Frontal cortex (tissue), 4 donors: ENCODE measurements at places on chromosomes 16 and 17. TPM values are rescaled to one million over a fixed set of nuclear protein-coding genes. Genes with fewer than 3 reads are reported as not detected.

Gene WWP2
- total RNA-seq = 25.7 TPM

Gene KRT31
- 1.2 TPM for total RNA-seq

DNA sequence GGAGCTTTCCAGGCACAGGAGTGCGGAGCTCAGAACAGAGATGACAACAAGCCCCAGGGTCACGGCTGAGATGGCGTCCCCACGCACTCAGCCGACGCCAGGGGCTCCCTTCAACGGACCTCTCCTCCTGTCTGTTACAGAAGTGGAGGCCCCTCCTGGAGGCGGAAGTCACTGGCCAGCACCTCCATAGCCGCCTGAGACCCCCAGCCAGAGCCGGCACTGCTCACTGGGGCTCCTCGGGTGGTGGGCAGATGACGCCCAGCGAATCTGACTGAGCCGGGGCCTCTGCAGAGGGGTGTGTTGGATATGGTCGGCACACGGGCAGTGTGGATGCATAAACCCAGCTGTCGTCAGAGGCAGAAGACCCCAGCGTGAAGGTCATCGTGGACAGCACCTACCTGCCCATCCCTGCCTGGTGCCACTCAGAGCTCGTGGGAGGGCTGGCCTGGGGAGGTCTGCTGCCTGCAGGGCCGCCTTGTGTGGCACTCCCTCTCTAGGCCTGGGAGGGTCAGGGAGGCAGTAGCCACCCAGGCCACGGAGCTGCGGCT is 20.0 kb downstream of the NDUFAF8 start:
- DNase-seq = no peak

- no peak for DNase-seq
These were observed 14.7 kb upstream of the STH start for GRCh38 chr17:45984368-45984767.

- DNase-seq = no peak
These were observed 973 bp upstream of the KRT15 start for GRCh38 chr17:41519501-41520224.

Gene TBC1D3H
- not detected for total RNA-seq
